NCI-H446 (cell line): ENCODE measurements at places on chromosomes 11 and 22.

GRCh38 chr11:61718046-61718531, 34.3 kb upstream of the MYRF start:
- DNase-seq = no peak

DNA sequence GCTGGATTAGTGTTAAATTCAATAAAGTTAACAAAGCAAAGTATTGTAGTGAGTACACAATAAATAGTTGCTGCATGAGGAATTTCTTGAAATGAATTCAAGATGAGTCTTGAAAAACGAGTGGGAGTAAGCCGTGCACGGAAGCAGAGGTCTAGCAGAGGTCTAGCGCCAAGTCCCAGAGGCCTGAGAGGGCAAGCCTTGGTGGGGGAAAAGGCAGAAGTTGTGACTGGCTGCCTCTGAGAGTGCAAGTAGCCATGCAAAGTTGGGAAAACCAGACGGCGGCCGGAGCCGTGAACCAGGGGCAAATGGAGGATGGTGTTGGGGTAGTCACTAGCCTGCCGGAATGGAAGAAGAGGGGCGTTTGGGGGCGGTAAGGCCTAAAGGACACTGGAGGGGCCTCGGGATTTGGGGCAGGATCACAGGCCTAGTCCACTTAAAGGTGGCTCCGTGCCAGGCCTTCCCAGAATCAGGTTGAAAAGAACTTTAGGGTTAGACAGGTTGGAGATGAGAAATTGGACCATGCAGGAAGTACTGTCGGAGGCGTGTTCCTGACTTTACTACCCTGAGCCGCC, 379 bp upstream of the SLC3A2 start:
- DNase-seq = no peak

- no peak for DNase-seq
Observed at GRCh38 chr11:36056160-36056751, 112.4 kb downstream of the LDLRAD3 start.

DNA sequence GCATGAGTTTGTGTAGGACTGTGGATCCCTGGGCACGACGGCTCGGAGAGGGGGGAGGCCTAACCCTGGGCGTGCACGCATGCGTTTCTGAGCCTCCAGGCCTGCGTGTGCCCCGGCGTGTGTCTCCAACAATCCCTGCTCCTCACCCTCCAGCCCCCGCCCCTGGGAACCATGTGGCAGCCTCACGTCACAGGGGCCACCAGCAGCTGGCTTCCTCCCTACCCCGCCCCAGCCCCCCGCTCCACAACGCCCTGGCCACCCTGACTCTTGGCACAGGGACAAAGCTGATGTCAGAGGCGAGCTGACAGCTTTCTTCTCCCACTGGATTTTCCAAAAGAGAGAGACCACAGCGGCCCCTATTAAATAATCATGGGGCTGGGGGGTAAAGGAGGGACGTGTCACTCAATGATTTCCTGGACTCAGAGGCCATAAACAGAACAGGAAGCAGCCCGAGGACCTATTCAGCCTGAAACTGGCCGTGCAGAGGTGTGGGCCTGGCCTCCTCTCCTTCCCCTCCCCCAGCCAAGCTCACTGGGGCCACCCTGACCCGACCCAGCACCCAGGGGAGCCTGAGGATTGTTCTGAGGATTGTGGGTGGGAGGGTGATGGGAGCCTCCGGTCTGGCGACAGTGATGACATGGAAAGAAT, 6.8 kb upstream of the LIF start:
- DNase-seq = no peak

DNA sequence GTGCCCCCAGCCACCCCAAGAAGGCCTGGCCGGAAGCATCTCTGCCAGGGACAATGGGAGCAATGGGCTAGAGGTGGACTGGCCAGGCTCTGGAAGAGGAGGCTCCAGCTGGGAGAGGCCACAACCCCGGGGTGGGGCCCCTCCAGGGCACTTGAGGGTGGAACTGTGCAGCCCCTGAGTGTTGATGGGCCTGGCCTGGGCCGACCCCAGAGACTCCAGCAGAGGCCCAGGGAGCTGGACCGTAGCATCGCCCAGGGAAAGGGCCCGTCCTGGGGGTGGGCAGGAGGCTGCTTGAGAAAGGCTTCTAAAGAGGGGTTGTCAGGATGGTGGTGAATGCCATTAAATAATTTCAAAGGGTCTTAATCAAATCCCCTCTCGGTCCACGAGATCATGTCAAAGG, 30.4 kb downstream of the CDKN1C start:
- DNase-seq = no peak

GRCh38 chr22:26066534-26066933, 102.7 kb upstream of the SEZ6L start:
- DNase-seq = no peak

GRCh38 chr11:102191832-102192231, 81.6 kb downstream of the YAP1 start:
- no peak for DNase-seq

DNA sequence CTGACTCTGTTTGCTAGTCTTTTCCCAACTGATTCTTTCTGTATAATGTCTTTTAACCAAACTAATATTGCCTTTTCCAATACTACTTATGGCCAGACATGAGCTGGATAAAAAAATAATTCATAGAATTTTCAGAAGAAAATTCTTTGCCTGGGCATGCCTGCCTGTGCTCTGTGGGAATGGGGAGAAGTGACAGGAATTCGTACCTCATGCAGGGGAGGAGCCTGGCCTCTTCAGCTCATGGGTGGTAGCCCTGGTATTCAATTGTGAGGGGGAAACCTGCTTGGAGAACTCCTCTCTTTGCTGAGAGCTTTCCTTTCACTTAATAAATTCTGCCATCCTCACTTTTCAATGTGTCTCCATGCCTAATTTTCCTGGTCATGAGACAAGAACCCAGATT, 928.8 kb downstream of the FAM181B start:
- DNase-seq = no peak

GRCh38 chr11:64118876-64119665, 46.8 kb downstream of the MACROD1 start:
- DNase-seq = no peak

- DNase-seq = no peak
Observed at GRCh38 chr22:39472570-39473556, 16.1 kb downstream of the MGAT3 start.

DNA sequence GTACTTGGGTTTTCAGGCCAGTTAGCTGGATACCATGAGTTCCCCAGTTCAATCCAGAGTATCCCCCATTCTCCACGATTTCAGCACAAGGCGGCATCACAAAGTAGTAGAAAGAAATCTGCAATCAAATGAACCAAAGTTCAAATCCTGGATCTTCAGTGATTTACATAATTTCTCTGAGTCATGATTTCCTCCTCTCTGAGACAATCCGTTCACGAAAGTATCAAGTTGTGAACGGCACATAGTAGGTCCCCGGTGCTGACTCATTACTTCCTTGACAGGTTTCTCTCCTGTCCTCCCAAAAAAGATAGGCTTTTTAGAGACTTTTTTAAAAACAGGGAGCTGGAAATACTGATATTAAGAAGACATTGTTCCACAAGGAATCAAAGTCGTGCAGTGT, 69.1 kb upstream of the AKIP1 start:
- no peak for DNase-seq

DNA sequence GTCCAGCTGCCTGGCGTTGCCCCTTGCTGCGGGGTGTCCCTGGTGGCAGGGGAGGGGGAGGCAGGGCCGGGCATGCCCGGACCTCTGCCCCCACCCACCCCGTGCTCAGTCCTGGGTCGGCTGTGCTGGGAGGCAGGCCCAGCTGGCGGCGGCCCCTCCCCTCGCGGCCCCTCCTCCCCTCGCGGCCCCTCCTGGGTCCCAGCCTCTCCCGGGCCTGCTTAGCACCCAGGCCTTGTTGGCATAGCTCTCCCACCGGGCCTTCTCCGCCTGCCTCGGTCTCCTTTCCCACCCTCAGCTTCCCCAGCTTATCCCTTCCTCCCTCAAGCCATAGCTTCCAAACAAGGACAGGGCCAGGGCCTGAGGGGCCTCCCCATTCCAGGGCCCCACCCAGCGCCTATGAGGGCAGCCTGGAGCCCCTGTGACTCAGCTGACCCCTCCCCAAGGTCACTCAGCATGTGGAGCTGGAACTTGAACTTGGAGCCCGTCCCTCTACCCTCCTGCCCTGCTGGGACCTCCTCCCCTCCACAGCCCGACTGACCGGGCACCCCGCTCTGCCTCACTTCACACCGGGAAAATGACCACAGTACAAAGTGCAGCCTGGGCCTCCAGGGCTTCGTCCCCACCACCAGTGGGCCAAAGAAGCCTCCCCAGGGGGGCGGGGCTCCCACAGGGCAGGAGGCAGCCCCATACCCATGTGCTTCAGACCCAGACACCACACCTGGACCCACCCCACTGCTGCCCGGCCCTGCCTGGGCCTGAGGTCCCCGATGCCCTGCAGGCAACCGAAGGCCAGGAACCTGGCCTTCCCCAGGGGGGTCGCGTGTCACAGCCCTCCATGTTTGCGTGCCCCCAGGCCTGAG, 1.2 kb downstream of the EPS8L2 start:
- no peak for DNase-seq

GRCh38 chr11:60870276-60870675, 2.9 kb downstream of the ZP1 start:
- DNase-seq = no peak

DNA sequence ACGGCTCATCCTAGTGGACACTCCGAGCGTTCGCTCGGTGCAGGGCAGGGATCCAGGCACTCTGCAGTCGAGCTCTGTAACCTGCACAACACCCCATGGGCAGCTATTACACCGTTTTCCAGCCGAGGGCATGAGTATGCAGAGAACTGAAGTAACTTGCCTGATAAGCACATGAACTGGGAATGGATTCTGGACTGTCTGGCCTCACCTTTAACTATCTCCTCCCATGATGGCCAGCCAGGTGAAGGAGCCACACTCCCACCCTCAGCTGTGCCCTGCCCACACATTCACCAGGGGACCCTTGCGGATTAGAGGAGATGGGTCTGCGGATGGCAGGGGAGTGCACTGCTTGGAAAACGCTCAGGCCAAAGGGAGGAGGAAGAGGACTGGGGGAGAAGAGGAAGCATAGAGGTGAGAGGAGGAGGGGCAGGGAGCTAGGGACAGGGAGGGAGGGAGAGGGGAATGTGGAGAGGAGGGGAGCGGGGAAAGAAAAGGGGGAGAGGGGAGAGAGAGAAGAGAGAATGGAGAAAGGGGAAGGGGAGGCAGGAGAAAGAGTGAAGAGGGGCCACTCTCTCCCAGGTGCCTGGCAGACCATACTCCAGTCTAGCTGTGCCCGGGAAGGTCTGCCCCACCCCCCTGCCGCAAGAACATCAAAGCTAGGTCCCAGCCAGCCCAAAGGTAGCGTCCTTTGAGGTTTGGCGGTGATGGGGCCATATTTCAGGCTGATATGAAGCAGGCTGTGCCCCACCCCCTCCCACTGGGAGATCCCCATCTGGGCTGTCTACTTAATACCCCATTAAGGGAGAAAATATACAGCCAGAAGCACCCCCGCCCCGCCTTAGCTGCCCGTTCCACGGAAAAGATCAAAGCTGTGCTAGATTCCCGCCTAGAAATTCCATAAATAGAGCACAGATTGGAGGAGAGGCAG, 33.2 kb upstream of the TCF20 start:
- no peak for DNase-seq

- no peak for DNase-seq
Observed at GRCh38 chr22:29348041-29348440, 32.5 kb upstream of the RASL10A start.

DNA sequence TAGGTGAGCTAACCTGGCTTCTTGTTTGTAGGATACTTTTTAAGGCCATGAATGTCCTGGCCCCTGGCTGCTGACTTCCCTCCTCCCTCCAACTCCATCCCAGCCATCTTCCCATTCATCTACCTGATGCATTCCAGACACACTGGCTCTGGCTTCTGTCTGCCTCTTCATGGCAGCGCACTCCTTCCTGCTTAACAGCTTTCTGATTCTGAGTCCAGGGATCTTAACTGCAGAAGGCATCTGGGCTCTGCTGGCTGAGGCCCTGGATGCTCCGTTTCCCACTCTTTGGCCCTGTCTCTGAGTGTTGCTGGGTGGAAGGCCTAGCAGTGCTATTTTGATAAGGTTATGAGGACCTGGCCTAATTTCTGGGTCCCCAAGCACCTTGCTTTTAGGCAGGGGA, 1.8 kb upstream of the THY1 start:
- no peak for DNase-seq

GRCh38 chr11:14934641-14935351, 37.4 kb downstream of the CALCA start:
- no peak for DNase-seq

DNA sequence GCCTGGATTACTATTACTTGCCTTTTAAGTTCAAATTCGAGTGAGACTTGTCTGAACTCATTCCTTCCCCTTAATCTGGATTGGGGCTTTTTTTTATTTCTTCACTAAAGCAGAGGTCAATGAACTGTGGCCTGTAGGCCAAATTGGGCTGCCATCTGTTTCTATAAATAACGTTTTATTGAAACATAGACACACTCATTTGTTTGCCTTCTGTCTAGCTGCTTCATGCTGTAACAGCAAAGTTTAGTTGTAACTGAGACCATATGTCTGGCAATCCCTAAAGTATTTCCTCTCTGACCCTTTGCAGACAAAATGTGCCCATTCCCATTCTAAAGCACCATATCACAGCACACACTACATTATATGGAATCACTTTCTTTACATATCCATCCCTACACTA, 207.9 kb upstream of the ISX start:
- no peak for DNase-seq

DNA sequence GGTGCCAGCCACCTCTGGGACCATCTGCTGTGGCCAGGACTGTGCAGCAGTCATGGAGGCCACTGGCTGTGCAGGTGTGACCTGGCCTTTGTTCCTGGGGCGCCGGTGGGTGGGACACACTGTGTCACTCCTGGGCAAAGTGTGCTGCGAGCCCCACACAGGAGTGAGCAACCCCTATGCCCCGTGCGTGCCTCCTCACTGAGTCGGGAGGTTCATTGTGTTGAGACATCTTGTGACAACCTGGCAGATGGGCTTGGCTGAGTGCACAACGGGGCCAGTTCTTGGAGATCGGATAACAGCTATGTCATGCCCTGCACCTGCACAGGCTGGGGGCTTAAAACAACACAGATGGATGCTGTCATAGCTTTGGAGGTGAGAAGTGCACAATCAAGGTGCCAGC, 13.5 kb downstream of the ANO1 start:
- DNase-seq = no peak

- DNase-seq = no peak
Observed at GRCh38 chr11:8386134-8386864, 122.6 kb upstream of the LMO1 start.

- DNase-seq = peak; percentile 93
Observed at GRCh38 chr11:60775420-60775961, 9.6 kb upstream of the MS4A10 start.

- no peak for DNase-seq
Observed at GRCh38 chr22:30609260-30610185, 2.5 kb downstream of the TCN2 start.
